Muscle of arm (tissue), 14 donors: ENCODE measurements at places on chromosomes 6 and 20.

- peak; percentile 46 for DNase-seq
These were observed 34.7 kb upstream of the MICB start for GRCh38 chr6:31462964-31463870.

GRCh38 chr6:126541806-126542491 is 202.0 kb downstream of the CENPW start:
- no peak for DNase-seq

DNA sequence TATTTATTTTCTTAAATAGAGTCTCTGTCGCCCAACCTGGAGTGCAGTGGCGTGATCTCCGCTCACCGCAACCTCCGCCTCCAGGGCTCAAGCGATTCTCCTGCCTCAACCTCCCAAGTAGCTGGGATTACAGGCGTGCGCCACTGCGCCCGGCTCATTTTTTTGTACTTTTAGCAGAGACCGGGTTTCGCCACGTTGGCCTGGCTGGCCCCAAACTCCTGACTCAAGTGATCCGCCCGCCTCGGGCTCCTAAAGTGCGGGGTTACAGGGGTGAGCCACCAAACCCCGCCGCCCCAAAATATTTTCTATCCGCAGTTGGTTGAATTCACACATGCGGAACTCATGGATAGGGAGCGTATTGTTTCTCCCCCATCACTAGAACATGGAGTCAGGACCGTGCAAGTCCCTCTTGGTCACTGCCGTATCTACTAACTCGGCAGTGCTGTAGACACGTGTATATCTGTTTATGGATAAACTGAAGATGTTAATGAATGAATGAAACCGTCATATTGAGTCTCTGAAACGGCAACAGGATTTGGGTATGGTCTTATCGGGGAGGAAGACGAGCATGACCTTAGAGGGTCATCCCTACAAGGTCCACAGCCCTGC is 904 bp downstream of the MKKS start:
- no peak for DNase-seq

DNA sequence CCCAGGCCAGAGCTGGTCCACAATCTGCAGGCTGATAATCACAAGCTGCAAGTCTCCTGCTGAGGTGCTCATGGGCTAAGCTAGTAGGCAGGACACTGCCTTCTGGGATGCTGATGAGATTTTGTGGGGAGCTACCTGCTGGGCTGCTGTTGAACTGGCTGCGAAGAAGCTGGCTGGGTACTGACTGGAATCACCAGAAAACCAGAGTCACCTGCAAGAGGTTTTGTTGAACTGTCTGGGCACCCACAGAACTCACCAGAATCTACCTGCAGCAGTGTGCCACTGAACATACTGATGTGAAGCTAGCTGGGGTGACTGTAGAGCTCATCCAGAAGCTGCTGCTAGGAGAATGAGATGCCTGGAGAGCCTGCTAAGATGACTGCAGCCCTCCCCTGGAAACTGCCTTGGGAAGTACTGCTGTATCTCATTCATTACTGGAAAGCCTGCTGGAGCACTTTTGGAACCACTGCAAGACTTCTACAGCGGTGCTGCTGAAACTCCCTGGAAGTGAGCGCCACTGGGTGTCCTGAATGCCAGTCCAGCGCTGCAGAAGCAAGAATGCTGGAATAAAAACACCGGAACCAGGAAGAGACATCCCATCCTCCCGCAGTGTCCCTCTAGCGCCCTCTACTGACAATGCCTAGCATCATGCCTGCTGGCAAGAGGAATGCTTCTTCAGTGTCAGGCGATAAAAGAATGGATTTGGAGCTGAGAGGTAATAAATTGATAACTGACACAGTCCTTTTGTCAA is 64.9 kb upstream of the ARHGAP18 start:
- DNase-seq: peak; percentile 75

GRCh38 chr6:30060606-30061091 is 416 bp upstream of the POLR1H start:
- DNase-seq: no peak

- peak; percentile 82 for DNase-seq
These were observed 447.0 kb downstream of the LMBRD1 start for GRCh38 chr6:69349771-69350170.

- DNase-seq: no peak
These were observed 9.2 kb downstream of the GUCA1B start for GRCh38 chr6:42185597-42185996.

- no peak for DNase-seq
These were observed 78.2 kb downstream of the ELOVL4 start for GRCh38 chr6:79869184-79869583.

DNA sequence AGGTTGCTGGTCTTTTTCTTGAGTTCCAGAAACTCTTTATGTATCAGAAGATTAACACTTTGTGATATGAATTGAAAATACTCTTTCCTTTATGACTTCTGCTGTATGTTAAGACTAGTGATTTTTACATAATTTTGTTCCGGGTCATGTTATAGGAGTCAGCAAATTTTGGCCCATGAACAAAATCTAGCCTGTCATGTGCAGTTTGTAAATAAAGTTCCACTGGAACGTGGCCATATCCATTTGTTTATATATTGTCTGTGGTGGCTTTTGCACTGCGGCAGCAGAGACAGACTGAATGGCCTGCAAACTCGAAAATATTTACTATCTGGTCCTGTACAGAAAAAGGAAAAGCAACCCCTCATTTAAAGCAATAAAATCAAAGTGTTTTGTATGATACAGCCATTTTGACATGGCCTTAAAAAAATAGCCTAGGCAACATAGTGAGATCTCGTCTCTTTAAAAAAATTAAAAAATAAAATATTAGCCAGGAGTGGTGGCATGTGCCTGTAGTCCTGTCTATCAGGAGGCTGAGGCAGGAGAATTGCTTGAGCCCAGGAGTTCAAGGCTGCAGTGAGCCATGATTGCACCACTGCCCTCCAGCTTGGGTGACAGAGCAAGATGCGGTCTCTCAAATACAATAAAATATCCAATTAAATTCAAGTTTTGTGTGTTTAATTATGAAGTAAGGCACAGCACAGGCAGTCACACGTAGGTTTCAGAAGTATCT is 36.9 kb downstream of the SNX9 start:
- DNase-seq: no peak

DNA sequence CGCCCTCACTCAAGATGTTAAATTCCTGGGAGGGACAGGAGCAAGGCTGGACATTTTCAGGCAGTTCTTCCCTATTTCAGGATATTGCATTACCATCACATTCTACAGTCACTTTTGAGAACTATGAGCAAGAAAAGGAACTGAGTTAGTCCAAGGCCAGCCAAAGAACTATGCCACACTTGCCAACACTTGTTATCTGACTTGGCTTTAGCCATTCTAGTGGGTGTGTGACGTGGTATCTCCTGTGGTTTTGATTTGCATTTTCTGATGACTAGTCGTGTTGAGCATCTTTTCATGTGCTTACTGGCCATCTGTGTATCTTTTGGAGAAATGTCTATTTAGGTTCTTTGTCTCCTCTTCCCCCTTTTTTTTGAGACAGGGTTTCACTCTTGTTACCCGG is 12.0 kb downstream of the XRN2 start:
- DNase-seq: no peak

DNA sequence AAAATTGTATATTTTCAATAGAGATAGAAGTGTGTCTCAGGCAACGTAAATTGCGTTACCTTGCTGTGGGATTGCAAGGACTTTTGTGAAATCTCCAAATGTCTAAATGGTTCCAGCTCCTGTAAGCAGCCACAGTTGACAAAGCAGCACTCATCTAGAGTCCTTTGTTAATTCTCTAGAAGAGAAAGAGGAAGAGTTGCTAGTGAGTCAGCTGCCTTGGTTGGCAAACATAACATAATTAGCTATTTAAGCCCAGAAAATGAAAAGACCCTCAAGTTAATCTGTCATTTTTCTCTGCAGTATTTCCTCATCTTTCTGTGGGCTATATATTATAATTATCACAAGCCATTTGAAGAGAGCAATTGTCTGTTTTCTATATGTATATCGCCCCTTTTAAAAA is 66.4 kb upstream of the FABP7 start:
- no peak for DNase-seq

- DNase-seq: no peak
These were observed 187.0 kb downstream of the DTNBP1 start for GRCh38 chr6:15475872-15476271.

- DNase-seq: no peak
These were observed 59.1 kb downstream of the KIF16B start for GRCh38 chr20:16514140-16514539.

DNA sequence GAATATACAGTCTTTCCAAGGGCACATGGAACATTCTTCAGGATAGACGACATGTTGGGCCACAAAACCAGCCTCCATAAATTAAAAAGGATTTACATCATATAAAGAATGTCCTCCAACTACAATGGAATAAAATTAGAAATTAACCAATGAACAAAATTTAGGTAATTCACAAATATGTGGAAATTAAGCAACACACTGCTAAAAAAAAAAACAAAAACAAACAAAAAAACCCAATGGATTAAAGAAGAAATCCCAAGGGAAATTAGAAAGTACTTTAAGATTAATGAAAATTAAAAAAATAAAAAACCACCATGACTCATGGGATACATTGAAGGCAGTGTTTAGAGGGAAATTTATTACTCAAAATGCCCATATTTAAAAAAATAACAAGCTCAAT is 21.4 kb upstream of the NT5E start:
- no peak for DNase-seq

DNA sequence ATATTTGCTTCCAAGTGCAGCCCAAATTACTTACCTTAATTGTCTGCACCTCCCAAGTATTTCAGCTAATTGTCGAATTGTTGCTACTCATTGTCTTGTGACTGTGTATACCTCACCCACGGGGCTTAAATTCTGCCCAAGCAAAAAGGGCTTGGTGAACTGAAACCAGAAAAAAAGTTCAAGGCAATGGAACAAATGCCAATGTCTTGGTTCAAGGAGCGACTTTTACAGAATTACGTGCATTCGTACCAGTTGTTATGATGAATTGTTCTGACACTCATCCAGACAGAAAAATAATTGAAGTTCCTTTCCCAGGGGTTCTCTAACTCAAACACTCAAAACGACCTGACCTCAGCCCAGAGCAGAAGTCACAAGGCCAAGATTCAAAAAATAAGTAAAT is 13.9 kb upstream of the PXDC1 start:
- no peak for DNase-seq

GRCh38 chr6:47016261-47016660 is 25.9 kb downstream of the ADGRF1 start:
- DNase-seq: no peak

DNA sequence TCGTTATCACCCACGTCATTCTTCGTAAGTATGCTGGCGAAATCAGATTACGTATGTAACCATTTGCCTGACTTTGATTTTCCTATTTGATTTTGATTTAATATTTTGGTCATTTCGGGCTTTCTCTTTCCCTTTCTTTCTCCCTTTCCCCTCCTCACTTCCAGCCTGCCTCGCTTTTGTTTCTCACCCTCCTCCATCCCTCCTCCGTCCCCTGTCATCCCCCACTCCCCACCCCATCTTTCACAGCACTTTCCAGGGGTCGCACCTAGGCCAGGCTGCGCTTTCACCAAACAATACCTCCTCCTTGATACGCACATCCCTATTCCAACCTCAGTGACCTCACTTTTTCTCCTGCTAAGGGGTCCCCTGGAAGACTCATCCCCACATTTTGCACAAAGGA is 194.6 kb upstream of the SNX9 start:
- DNase-seq: no peak

- DNase-seq: no peak
These were observed 107.6 kb upstream of the SSTR4 start for GRCh38 chr20:22927537-22927936.

GRCh38 chr6:20217324-20217855 is 5.1 kb upstream of the MBOAT1 start:
- DNase-seq: no peak

GRCh38 chr20:8020314-8021079 is 936 bp upstream of the TMX4 start:
- no peak for DNase-seq

DNA sequence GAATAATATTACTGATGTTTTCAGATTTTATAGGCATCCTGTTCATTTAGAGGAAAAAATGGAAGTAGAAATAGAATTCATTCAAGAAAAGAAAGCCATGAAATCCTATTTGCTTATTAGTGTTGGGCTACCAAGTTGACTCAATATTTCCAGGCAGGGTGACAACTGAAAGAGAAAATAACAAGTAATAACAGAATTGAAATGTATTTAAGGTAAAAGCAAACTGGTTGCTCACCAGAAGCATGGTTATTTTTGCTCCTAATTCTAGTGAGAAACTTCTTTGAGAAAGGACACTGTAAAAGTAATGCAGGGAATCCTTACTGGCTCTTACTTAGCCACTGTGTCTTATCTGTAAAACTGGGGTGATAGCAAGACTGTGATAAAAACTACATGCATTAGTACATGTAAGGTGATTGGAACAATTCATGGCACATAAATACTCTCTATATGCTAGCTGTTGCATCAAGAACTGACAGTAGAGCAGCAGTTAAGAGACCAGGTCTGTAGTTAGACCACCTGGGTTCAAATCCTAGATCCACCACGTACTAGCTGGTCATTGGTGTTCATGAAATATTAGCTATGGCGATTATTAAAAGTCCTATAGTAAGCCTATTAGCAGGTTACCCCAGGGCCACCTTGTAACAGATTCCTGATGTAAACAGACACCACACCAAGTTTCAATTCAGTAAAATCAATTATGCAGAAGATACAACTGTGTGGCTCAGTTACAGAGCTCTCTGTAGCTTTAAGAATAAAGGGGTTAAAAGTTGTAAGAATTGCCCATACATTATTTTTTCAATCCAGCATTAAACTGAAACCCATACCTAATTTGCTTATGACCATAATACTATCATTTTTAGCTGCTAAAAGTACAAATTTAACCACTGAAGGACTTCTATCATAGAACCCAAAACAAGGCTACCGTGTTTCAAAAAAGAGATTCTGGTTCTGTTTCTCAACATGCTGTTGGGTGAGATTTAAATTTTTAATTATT is 159.2 kb upstream of the COL21A1 start:
- DNase-seq: no peak

- peak; percentile 73 for DNase-seq
These were observed 39.9 kb downstream of the RPRD1B start for GRCh38 chr20:38073307-38074071.

- no peak for DNase-seq
These were observed 167.4 kb upstream of the OLIG3 start for GRCh38 chr6:137661601-137662000.

DNA sequence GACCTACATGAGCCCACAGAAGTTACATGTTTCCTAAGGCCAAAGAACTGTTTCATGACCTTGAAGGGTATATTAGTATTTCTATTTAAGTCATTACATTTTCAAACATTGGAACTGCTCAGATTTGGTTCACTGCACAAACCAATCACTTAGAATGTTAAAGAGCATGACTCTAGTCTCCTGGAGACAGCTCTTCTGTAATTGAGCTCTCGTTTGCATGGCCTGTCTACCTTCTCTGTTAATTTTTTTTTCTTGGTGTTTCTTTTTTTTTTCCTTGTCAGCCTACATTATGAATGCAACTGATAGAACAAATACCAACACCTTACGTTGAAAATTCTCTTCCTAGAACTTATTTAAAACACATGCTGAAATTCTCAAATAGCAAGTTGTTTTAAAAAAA is 860.2 kb upstream of the MAP3K7 start:
- no peak for DNase-seq

GRCh38 chr6:71706523-71706922 is 179.8 kb upstream of the RIMS1 start:
- no peak for DNase-seq
